Aorta (tissue), 5 donors: ENCODE measurements at places on chromosomes 5 and 9. TPM values are rescaled to one million over a fixed set of nuclear protein-coding genes. Genes with fewer than 3 reads are reported as not detected.

GRCh38 chr5:109239456-109239855 lies 170.3 kb downstream of the PJA2 start:
- no peak for DNase-seq

- DNase-seq, result no peak
These were observed 61.1 kb upstream of the CCL21 start for GRCh38 chr9:34771007-34771406.

GRCh38 chr9:114289571-114290481 lies 33.1 kb upstream of the ORM1 start:
- DNase-seq, result peak; percentile 68

- DNase-seq, result no peak
These were observed 26.4 kb upstream of the TMEM171 start for GRCh38 chr5:73093943-73094342.

DNA sequence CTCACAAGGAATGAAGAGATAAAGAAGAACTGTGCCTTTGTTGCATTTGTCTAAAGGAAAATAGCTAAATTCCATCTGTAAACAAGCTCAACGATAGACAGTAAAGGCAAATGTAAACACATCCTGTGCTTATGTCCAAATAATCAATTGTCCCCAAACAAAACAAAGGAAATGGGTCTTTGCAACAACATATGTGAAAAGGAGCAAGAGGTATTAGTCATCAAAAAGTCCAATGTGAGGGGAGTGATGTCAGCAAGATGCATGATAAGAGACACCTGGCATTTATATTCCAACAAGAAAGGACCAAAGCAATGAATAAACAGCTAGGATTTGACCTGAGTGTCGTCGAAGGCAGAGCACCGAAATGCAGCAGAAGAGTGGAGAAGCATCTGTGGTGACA lies 209.1 kb downstream of the ASTN2 start:
- DNase-seq, result no peak

DNA sequence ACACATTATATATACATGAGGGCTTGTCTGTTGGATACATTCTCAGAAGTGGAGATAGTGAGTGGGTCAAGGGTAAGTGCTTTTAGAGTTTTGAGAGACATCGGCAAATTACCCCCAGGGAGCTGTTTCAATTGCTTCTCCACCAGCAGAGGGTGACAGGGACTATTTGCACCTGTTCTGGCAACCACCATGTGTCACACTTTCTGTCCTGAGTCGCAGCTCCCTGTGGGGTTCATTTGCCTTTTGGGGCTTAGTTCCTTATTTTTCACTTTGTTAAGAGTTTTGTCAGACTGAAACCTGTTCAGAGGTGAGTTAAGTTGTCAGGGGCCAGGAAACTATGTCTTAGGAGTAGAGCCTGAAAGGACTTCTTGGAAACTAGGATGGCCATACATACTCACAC lies 20.1 kb upstream of the SLC36A1 start:
- no peak for DNase-seq

- no peak for DNase-seq
These were observed 58.4 kb downstream of the OTULIN start for GRCh38 chr5:14722923-14723322.

DNA sequence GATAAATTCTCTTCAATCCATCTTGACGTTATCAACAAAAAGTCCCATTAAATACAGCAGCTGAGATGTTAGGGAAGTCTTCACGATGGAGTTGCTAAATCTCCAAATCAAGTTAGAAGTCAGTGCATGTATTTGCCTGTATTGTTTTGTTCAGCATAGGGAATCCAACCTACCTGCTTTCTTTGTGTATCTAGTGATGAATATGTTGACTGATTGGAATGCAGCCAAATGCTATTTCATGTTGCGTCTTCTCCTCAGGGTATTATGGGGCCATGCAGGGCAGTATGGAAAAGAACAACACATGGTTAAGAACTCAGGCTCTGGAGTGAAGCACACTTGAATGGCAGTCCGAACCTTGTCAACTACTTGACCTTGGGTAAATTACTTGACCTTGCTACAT lies 529.5 kb upstream of the ZNF462 start:
- DNase-seq, result no peak

DNA sequence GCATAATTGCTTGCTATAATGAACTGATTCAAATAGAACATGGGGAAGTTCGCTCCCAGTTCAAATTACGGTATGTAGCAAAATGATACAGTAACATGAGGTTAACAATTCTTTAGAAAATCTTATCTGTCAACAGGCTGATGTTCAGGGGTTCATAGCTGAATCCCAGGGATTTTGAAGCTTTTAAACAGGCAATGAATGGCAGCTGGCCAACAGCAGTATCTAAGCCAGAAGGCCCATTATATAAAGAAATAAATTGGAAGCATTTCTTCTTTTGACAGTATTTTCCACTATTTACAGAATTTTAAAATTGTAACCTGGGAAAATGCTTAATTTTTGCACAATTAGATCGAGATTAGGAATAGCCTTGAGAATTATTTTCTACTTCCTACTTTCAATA lies 126.8 kb downstream of the PDE8B start:
- DNase-seq, result no peak

DNA sequence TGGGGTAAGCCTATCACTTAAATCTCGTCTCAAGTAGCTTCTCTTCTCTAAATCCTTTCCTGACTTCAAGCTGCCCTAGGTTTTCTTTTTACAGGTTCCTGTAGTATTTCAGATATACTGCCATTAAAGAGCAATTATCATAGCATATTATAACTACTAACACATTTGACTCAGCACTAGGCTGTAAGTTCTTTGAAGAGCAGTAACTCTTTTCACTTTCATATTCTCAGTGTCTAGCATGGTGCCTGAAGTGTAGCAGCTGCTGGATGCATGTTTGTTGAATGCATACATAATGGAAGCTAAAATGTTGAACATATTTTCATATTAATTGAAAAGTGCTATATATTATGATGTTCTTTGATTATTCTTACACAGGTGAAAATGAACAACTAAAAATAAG lies 22.5 kb downstream of the CCDC152 start:
- no peak for DNase-seq

DNA sequence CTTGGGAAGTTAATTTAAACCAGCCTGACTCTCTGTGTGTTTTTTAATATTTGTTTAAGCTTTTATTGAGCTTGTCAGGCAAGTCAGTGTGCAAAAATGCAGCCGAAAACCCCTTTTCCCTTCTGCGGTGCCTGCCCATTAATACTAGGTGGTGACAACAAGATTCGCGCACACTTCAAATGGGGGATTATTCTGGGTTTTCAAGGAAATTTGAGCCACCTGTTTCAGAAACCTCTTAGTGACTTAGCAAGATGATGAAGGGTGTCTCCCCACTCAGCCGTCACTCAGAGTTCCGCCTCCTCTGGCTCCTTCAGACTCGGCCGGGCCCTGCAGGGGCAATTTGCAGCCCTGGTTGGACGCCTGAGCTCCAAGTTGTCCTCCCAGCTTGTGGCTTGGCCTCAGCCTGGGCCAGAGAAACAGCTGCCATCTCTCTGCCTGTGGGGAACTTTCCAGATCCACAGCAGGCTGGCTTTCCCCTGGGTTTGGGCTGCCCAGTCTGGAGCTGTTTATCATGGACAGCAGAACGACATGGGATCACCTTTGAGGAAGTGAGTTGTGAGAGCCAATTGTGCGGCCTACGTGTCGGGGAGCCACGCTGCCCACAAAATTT lies 75.9 kb downstream of the SPRY4 start:
- DNase-seq, result peak; percentile 86

GRCh38 chr9:111966861-111967291 lies 70.3 kb downstream of the UGCG start:
- no peak for DNase-seq

GRCh38 chr5:93607367-93608258 lies 24.6 kb downstream of the NR2F1 start:
- DNase-seq, result no peak

Gene ORM2
- not detected for total RNA-seq

Gene IL9
- total RNA-seq, result not detected

Gene CCNJL
- total RNA-seq, result 3.5 TPM

Gene MEIKIN
- total RNA-seq, result 1.2 TPM

Gene FOXD1
- 9.9 TPM for total RNA-seq

Gene GLDC
- 1.4 TPM for total RNA-seq

Gene ADAMTSL1
- total RNA-seq, result 54.2 TPM

Gene BTNL3
- total RNA-seq, result not detected
